ENCODE measurements at places on chromosomes 3 and 15.

DNA sequence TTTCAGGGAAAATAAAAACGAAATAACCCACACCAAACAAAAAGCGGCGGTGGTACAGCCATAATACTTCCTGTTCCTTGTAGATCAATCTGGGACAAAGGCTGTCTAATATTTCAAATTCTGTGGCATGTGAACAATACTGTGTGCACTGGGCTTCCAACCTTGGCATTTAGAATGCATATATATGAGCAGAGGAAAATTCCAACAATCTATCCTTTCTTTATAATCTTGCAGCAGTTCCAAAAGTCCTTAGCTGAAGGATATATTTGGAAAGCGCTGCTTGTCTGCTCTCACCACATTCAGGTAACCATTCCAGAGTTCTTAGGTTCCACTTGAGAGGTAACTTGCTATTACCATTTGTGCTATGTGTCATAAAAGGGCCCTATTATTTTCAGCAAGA is 231.8 kb downstream of the RBMS3 start:
- no peak for DNase-seq

DNA sequence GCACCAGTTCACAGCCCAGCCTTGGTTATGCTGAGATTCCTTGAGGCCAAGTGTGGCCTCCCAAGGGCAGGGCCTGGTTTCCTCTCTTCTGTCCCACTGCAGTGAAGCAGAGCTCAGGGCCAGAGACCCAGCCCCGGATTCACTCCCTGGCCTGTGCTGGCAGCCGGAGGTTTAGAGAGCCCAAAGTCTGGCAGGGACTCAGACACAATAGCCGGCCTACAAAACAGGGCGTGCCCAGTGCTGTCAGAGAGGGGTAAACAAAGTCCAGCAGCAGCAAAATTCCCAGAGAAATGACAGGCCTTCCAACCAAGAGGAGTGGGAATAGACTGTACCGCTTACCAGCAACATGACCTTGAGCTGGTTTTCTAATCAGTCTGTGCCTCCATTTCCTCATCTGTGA is 14.0 kb downstream of the VIPR1 start:
- DNase-seq: no peak

DNA sequence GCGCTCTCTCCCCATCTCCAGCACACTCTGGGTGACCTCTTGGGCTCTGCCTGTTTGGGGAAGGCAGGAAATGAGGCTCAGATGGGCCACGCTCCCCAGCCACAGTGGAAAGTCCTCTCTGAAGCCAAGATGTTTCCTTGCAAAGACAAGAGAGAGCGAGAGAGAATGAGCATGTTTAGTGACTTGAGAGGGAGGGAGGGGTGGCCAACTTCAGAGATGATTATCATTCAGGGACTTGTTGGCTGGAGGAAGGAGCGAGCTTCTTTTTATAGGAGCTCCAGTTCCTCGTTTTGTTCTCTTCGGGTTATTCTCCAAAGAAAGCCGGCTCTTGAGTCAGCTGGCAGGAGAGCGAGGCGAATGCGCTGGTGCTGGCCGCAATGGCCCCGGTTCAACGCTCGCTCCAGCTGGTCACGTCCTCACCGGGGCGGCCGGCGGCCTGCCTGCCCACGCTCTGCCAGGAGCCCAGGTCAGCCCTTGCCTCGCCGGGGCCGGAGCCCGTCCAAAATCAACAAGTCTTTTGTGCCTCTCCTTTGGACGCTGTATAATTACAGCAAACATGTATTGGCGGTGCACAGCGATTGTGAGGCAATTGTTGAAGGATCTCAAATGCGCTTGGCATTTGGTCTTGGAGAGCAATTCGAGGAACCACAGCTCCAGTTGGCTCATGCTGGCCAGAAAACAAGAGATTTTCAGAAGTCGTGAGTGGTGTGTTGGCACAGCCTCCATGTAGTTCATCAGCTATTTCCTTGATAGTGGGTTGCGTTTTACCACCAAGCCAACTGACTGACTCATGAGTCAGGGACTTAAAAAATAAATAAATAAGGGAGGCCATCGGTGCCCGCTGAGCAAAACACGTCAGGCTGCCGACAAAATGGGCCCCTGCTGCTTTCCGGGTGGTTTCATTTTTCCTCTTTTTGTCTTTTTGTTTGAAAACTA is 288.6 kb downstream of the UACA start:
- DNase-seq: no peak

DNA sequence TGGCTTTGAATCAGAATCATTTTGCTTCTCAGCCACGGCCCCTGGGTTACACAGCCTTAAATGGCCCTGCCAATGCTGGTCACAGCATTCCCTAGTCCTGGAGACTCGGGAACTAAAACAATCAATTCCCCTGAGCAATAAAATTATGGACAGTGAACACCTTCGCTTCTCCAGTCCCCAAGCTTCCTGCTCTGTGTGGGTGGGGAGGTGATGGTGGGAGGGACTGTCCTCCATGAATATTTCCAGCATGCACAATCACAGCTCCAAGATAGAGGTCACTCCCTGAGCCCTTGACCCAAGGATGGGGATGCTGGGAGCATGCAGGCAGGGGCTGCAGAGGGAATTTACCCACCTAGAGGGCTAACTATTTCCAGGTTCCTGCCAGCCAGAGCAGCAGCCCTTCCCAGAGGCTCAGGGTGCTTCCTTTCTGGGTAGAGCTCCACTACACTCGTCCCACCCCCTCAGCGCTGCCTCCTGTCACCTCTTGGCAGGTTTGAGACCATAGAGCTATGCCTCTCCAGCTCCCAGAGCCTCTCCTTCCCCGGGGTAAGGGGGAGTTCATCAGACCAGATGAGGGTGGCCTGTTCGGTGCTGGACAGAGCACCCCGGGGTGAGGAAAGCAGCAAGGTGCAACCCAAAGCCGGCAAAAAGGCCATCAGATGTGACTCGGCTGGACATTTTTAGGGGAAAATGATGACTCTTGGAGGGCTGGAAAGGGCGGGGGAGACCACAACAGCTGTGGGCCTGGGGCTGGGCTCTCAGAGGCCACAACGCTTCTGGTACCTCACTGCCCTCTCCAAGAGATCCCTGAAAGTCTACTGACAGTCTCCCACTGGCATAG is 14.5 kb upstream of the CCDC33 start:
- no peak for DNase-seq

DNA sequence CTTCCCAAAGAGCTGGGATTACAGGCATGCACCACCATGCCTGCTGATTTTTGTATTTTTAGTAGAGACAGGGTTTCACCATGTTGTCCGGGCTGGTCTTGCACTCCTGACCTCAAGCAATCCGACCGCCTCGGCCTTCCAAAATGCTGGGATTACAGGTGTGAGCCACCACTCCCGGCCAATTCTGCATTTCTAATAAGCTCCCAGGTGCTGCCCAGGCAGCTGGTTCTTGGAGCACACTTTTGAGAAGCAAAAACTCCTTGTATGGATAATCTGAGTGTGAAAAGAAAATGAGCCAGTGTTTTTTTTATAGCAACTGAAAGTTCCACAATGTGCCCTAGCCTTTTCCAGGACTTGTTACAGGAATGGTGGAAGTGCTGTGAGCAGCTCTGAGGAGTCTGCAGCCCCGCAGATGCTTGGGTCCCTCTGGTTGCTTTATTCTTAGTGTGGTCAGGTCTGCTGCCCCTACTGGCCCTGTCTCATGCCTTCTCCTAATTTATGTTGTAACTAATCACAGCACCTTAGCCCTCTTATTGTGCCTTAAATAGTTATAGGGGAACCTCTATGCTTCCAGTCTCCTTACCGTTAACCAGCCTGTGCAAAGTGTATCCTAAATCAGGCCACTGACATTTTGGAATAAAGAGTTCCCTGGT is 13.5 kb upstream of the KCNAB1 start:
- no peak for DNase-seq

- no peak for DNase-seq
Measured at GRCh38 chr15:74392451-74392830, 25.0 kb upstream of the CYP11A1 start.

GRCh38 chr3:139339219-139339906 is 4.5 kb upstream of the MRPS22 start:
- DNase-seq: no peak

GRCh38 chr3:114308377-114308776 is 14.5 kb downstream of the TIGIT start:
- DNase-seq: no peak

DNA sequence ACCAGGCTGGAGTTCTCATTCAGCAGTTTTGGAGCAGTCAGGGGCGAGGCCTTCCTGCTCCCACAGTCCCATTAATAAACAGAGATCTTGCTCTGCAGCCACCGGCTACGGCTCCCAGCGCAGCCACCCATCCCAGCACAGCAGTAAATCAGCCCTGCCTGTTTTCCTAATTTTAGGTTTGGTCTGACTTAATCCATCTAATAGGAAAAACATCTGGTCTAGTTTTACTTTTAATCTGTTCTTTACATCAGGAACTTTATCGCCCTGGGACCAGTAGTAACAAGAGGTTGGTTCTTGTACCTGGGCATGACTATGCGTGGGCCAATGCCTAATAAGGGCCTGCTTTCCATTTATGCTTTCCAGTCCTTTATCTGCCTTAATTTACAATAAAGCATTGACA is 264.0 kb upstream of the DPH6 start:
- no peak for DNase-seq

GRCh38 chr3:188021041-188021440 is 132.9 kb upstream of the LPP start:
- DNase-seq: no peak

- DNase-seq: no peak
Measured at GRCh38 chr15:77239882-77240608, 169.1 kb upstream of the TSPAN3 start.

GRCh38 chr3:49519916-49520385 is 34.3 kb upstream of the BSN start:
- DNase-seq: no peak

- DNase-seq: no peak
Measured at GRCh38 chr3:43138488-43139231, 32.8 kb upstream of the POMGNT2 start.

DNA sequence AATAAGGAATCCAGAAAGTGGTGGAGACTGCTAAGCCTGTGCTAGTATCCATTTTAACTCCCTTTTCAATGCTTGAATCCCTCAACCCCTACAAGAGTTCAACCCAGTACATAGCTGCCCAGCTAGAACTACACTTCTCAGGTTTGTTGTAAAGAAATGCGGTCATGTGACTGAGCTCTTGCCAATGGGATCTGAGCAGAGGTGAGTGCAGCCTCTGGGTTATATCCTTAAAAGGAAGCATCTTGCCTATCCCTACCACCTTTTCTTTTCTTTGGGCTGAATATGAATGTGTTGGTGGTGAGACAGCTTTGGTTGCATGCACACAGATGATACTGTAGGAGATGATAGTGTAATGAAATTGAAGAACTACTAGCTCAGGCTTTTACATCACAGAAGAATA is 139.7 kb downstream of the CADPS start:
- no peak for DNase-seq

DNA sequence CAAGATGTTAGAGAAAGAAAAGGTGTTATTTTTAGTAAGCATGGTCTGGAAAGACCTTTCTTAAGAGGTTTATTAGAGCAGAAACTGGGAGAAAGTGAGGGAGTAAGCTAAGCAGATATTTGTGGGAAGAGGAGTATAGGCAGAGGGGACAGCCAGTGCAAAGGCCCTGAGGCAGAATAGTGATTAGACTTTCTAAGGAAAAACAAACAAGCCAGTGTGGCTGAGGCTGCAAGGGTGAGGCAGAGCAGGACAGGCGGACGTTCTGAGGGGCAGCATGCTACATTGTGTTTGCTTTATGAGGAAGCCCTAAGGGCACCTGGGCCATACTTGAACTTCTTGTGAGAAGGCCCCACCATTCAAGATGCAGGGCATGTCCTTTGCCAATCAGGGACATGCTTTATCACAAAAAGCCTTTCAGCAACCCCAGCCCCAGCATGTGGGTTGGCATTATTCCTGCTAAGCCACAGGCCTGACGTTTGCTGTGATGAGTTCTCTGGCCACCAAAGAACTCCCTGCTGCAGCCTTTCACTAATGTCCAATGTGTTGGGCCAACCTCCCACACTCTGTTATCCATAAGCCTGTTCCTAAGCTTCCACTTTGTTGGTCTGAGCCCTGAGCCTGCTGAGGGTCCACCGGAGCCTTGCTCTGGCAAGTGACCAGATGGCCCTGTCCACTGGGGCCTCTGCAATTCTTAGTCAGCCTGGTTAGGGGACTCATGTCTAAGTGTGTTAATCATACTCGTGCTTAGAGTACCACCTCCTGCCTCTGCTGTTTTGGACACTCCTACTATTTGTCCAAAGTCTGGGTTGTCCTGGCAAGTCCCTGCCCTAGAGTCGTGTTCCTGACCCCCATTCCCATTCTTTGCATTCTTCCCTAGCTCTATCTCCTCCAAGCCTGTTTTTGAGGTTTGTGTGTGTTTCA is 209.9 kb upstream of the CTNNB1 start:
- DNase-seq: no peak

GRCh38 chr3:88713233-88713691 is 394.2 kb upstream of the EPHA3 start:
- no peak for DNase-seq

- DNase-seq: no peak
Measured at GRCh38 chr3:47407896-47408838, 27.3 kb downstream of the PTPN23 start.

DNA sequence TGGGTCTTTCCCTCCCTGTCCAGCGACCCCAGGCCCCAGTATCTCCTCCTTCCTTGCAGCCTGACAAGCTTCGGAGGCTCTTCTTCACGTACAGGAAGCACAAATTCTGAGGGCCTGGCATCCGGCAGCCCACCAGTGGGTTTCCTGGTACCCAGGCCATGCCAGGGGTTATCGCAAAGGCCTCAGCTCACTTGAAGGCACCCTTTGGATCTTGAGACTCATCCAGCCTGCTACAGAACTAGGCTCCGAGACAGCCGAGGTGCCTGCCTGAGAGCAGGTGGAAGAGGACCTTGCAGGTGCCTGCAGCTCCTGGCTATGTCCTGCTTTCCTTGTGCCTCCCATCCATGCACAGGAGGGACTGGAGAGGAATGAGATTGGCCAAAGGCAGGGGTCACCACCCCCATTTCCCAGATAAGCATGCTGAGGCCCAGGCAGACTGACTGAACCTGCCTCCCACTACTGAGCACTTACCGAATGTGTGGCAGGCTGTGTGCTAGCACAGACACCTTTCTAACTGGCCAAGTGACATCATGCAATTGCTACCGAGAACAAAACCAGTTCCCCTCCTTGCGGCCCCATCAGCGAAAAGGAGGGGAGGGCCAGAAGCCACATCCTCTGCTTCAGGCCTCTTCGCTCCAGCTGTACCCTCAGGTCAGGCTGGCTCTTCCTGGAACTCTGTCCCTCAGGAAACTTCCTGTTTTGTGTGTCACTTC is 11.2 kb downstream of the SH2D7 start:
- no peak for DNase-seq

DNA sequence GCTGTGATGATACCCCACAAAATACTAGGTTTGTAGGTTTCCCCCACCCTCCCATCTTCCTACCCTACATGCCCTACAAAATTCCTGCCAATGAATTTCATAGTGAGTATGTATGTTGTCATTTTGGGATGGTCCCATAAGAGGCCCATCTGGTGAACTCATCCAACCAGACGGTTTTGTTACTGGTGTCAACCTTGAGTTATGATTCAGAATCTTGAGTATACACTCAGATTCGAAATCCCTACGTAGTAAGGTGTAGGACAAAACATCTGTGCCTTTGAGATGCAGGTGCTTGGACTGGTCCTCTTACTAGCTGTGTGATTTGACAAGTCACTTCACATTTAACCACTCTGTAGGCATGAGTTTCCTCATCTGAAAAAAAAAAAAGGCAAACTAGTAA is 3.6 kb downstream of the SIAH2 start:
- DNase-seq: no peak

Data from activated CD4-positive, CD25-positive, alpha-beta regulatory T cell (primary cell).